ENCODE measurements at places on chromosomes 12 and 14.

DNA sequence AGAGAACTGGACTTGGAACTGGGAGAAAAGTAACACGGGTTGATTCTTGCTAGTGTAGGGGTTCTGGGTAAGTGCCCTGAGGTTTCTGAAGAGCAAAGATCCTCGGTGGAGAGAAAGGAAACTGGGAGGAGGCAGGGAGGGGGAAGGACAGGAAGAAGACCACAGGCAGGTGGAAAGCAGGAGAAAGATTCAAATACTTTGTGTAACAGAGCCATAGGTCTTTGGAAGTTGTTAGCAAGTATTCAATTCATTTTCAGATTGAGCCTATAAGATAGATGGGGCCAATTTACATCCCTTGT lies 1.3 kb downstream of the PNP start:
- no peak for DNase-seq

DNA sequence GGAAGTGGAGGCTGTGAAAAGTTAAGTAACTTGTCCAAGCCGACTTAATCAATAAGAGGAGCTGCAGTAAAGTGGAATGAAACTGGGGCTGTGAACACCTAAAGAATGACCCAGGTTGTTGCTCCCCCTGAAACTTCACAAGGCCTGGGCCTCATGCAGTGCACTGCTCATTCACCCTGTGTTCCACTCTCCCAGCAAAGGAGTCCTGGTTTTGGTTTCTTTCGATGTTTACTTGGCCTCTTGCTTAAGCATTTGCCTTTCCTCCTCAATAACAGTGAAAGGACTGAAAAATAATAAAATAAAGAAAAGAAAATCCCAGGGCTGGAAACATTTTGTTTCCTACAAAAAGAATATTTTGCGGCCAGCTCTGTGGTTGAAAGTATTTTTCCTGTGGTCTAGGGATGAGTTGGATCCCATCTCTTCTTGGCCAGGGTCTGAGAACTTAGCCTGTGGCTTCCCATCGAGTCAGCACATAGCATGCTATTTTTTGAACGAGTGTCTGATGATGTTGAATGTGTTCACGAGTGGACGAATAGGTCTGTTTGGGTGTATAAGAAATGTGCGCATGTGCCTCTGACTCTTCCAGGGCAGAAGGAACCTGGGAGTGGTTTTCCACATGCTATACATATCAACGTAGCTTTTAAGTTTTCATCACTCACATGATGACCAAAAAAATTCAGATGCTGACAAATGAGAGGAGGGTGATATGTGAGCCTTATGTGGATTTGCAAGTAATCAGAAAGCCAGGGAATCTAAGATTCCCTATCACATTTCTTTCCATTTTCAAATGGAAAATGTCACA lies 349.8 kb downstream of the ZFP36L1 start:
- no peak for DNase-seq

GRCh38 chr12:2811801-2812200 lies 667 bp upstream of the ITFG2 start:
- no peak for DNase-seq

GRCh38 chr14:85358136-85358785 lies 171.7 kb upstream of the FLRT2 start:
- DNase-seq, result no peak

- no peak for DNase-seq
Measured at GRCh38 chr12:47270782-47271664, 191.3 kb upstream of the AMIGO2 start.

GRCh38 chr14:35133542-35134328 lies 11.4 kb downstream of the PRORP start:
- no peak for DNase-seq

GRCh38 chr12:124774462-124775167 lies 89.0 kb downstream of the SCARB1 start:
- no peak for DNase-seq

- DNase-seq, result peak; percentile 46
Measured at GRCh38 chr12:110937104-110937641, 16.8 kb upstream of the MYL2 start.

- DNase-seq, result no peak
Measured at GRCh38 chr14:41749429-41749828, 142.8 kb downstream of the LRFN5 start.

GRCh38 chr12:27589419-27589818 lies 65.4 kb downstream of the PPFIBP1 start:
- no peak for DNase-seq
